ENCODE measurements at places on chromosomes 5 and 9.

GRCh38 chr5:107744418-107745330 lies 73.9 kb upstream of the EFNA5 start:
- DNase-seq, result no peak

DNA sequence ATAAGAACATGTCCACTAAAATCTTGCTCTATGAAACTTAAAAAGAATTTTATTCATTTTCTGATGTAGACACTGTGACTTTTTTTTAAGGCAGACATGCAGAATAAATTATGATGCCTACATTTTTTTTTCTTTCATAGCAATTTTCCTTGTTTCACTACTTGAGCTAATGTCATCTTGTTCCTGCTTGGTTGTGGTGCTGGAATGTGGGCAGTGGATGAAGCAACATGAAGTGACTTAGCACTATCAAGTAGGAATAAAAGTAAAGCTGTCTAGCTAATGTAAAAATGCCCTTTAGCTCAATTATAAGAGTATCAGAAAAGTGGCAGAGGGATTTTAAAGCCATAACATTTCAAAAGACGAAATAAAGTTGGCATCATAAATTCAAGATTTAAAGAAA lies 191.0 kb downstream of the ADAMTS6 start:
- DNase-seq, result no peak

- no peak for DNase-seq
Measured at GRCh38 chr5:80686757-80687156, 32.0 kb upstream of the DHFR start.

GRCh38 chr9:137621131-137621757 lies 2.4 kb downstream of the EHMT1 start:
- DNase-seq, result no peak

GRCh38 chr5:124126504-124127217 lies 614.7 kb downstream of the CSNK1G3 start:
- DNase-seq, result no peak

DNA sequence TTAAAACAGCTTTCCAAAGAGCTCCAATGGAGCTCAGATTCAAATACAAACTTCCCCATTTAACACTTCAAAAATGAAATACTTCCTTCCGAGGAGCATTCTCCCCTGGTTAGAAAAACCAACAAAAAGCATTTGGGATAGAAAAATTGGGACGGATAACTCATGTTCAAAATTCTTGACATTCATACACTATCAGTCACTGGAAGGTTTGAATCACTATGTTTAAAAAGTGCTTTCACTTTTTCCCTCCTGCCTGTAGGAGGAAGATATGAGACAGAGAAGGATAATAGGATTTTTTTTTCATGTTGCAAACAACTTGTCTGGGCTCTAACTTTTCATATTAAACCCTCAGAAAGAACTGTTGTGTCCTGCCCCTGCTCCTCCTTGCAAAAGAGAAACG lies 412.0 kb downstream of the ACTL7B start:
- DNase-seq, result no peak

DNA sequence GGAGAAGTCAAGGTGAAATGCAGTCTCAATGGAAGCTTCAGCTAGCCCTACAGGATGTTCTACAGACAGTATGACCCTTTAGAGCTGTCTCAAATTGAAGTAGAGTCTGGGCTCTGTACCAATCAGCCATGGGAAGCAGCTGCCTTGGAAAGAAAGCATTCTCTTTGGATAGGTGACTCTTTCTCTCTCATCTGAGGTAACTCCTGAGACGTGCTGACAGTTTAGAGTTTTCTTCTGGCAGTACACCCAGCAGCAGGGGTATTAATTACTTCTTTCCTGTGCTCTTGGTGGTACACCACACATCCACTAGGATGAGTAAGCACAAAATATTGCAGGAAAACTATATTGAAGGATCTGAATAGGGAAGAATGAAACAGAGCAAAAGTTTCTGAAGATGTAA lies 329.6 kb upstream of the RGMB start:
- DNase-seq, result no peak

DNA sequence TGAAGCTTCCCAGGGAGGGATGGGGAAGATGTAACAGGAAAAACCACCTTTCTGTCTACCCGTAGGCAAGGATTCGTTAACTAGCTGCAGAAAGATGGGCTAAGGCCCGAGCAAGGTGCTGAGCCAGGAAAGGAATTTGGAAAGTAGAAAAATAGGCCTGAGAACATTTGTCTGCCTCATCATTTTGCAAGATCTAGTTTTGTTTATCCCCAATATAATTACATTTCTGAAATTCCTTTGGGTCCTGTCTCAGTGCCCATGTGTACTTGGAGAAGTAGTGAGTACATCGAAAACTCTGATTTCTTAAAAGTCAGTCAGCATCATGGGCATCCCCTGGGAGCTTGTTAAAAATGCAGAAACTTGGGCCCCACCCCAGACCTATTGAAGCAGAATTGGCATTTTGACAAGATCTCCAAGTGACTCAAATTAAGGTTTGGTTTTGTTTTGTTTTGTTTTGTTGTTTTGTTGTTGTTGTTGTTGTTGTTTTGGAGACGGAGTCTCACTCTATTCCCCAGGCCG lies 52.1 kb upstream of the CEMIP2 start:
- DNase-seq, result no peak

DNA sequence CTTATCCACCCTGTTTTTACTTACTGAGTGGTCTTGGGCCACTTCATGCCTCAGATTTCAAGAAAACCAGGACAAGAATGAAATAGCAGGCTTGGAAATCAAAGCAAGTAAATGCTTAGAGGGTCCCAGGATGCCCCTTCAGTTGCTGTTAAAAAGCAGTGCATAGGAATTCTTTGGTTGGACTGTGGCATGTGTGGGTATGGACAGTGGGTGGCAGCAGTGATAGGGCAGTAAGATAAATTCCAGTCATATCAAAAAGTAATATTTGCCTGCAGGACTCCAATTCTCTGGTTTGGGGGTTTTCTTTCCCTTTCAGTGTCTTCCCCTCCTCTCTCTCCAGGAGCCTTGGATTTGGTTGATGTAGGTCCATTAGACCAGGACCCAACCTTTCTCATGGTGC lies 306.7 kb upstream of the CLINT1 start:
- no peak for DNase-seq

GRCh38 chr5:77719666-77720363 lies 56.3 kb downstream of the TBCA start:
- DNase-seq, result no peak

DNA sequence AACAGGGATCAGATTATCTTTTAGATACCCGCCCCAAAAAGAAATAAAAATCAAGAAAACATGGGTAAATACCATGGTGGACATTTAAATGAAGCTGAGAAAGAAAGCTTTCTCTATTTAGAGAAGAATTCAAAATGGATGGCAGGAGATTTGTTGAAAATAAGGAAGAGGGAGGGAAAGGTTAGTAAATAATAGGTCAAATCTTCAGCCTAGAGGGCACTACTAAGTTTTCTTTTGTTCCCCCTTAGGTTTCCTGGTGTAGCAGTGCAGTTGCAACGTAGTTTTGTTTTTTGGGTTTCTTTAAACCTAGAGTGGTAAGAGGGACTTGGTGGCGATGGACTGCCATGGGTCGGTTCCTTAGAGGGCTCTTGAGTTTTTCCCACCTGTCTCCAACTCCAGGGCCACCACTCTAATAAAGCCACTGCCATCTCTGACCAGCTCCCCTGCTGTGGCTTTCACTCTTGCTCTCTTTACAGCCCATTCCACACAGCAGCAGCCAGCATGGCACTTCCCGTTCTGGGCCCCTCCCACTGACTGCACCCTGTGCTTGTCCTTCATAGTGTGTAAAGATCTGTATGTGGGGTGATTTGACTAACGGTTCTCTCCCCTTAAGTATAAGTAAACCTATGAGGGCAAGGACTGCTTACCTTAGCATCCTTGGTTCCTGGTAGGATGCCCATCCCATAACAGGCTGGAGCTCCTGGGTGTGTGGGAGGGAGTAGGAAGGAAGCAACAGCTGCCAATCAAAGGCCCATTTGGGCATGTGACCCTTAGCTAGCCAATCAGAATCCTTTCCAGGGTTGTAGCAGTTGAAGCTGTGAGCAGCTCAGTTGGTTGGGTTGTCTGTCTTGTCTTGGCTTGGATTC lies 118.3 kb downstream of the SLC1A3 start:
- DNase-seq, result peak; percentile 48

DNA sequence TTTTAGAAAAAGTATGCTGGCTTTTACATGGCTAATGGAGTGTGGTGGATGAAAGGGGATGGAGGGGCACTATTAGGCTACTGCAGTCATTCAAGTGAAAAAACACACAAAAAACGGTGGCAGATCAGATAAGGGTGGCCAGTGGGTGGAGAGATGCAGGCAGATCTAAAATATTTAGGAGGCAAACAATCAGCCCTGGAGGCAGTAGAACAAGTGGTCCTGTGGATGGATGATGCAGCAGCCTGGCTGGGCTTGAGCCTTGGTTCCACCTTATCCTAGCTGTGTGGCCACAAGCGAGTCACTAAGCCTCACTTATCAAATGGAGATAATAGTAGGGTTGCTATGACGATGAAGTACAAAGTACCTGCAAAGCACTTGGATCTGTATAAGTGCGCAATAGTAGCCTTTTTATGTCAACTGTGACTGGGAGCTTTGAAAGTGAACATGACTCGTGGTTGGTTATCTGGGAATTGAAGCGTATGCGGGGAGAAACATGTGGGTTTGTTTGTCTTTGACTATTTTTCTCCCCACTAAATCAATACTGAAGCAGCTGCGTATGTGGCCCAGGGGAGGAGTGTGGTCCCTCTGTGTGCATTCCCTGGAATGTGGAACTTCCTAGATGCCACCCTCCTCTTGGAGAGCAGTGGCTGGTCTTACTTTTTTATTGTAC lies 20.2 kb downstream of the NSG2 start:
- no peak for DNase-seq

- DNase-seq, result no peak
Measured at GRCh38 chr9:132560616-132561202, 21.7 kb upstream of the BARHL1 start.

- DNase-seq, result no peak
Measured at GRCh38 chr9:85502815-85503655, 238.7 kb downstream of the AGTPBP1 start.

- DNase-seq, result no peak
Measured at GRCh38 chr9:137198902-137199283, 1.6 kb downstream of the TPRN start.

- DNase-seq, result no peak
Measured at GRCh38 chr9:107541523-107541922, 52.0 kb upstream of the KLF4 start.

DNA sequence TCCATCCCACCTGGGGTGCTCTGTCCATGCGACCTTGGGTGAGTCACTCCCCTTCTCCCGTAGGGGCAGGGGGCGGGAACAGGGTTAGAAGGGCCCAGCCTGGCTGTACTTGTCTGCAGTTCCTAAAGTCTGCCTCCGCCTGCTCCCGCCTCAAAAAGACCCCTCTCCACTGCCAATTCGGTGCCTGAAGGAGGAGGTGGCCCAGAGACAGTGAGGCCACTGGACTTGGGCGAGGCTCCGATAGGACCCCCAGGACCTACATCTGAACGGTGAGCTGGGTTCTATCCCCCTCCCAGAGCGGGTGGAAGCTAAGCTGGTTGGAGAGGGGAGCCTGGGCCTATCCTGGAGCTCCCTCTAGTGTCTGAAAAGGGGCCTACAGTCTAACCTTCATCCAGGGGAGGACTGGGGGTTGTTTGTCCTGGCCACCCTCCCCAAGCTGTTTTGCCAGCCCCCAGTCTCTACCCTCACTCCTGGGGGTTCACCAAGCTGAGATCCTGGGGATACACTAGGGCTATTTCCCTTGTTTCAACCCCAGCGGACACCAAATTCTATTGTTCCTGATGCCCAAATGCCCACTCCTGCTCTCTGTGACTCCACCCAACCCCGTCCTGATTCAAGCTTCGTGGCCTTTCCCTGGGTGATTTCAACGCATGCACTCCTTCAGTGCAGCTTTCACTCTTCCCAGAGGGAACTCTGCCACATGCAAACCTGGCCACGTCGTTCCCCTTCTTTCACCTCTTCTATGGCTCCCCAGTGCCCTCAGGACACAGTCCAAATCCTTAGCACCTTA lies 6.1 kb upstream of the CRB2 start:
- no peak for DNase-seq

DNA sequence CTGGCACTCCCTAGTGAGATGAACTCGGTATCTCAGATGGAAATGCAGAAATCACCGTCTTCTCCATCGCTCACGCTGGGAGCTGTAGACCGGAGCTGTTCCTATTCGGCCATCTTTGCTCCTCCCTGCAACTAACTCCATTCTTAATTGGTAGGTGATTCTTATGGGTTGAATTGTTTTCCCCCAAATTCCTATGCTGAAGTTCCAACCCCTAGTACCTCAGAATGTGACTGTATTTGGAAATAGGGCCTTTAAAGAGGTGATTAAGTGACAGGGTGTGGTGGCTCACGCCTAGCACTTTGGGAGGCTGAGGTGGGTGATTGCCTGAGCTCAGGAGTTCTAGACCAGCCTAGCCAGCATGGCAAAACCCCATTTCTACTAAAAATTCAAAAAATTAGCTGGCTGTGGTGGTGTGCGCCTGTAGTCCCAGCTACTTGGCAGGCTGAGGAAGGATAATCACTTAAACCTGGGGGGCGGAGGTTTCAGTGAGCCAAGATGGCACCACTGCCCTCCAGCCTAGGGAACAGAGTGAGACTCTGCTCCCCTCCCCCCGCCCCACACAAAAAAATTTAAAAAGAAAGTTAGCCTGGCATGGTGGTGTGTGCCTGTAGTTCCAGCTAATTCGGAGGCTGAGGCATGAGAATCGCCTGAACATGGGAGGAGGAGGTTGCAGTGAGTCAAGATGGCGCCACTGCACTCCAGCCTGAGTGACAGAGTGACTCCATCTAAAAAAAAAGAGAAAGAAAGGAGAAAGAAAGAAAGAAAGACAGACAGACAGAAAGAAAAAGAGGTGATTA lies 25.2 kb upstream of the FOCAD start:
- peak; percentile 21 for DNase-seq

DNA sequence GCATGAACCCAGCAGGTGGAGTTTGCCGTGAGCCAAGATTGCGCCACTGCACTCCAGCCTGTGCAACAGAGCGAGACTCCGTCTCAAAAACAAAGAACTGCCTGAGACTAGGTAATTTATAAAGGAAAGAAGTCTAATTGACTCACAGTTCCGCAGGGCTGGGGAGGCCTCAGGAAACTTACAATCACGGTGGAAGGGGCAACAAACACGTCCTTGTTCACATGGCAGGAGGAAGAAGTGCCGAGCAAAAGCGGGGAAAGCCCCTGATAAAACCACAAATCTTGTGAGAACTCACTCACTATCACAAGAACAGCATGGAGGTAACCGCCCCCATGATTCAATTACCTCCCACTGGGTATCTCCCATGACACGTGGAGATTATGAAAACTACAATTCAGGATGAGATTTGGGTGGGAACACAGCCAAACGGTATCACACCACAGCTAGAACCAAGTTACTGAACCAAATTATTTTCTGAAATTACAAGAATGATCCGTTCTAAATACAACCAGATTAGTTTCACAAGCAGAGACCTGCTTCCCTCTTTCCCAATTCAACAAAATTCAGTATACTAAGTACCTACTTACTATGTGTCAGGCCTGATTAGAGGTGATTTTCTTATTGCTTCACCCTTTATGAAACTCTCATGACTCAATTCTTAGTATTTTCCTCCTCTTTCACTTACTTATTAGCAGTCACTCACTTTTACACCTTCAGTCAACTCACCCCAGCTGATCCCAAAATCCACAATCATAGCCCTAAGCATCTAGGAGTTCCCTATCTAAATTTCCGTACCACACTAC lies 8.4 kb downstream of the UBTD2 start:
- DNase-seq, result no peak

Measured in NCI-H526 (cell line).